Hepatocyte (in vitro differentiated cells): ENCODE measurements at places on chromosomes 7 and 10. TPM values are rescaled to one million over a fixed set of nuclear protein-coding genes. Genes with fewer than 3 reads are reported as not detected.
A peak's percentile ranks its signal among the peaks of the same experiment; 100 is the strongest.

Gene SLC18A3
- 1.1 and 1.4 TPM in 2 replicates for total RNA-seq

Gene ZNF804B
- total RNA-seq = 0.08 TPM in 1 of 2 replicates, not detected in the other

Gene TSPAN12
- 26.0 and 33.8 TPM in 2 replicates for total RNA-seq

Gene CTTNBP2
- 10.9 and 14.5 TPM in 2 replicates for total RNA-seq

Gene HOXA5
- total RNA-seq = 0.08 and 0.70 TPM in 2 replicates

Gene NME8
- not detected in 2 replicates for total RNA-seq

Gene CTNNA3
- 20.9 and 25.9 TPM in 2 replicates for total RNA-seq

Gene SH2D4B
- total RNA-seq = not detected in 2 replicates

Gene CALN1
- 0.12 and 0.23 TPM in 2 replicates for total RNA-seq

Gene PRSS2
- total RNA-seq = 94.7 and 144 TPM in 2 replicates

Gene TMEM176A
- total RNA-seq = 202 and 224 TPM in 2 replicates

Gene SCART1
- 0.16 and 1.00 TPM in 2 replicates for total RNA-seq

Gene ZNF862
- 7.9 and 9.2 TPM in 2 replicates for total RNA-seq

Gene DPYSL4
- 2.8 and 4.1 TPM in 2 replicates for total RNA-seq

Gene ANKRD22
- 2.1 and 4.2 TPM in 2 replicates for total RNA-seq

Gene EPHB4
- 57.9 and 61.1 TPM in 2 replicates for total RNA-seq

Gene ITIH2
- total RNA-seq = 181 and 194 TPM in 2 replicates

Gene SPDYE2B
- not detected in 2 replicates for total RNA-seq

Gene LEP
- not detected in 2 replicates for total RNA-seq

Gene AMZ1
- not detected in 2 replicates for total RNA-seq

Gene AP5Z1
- 30.5 and 33.9 TPM in 2 replicates for total RNA-seq

Gene FZD1
- 8.1 and 9.9 TPM in 2 replicates for total RNA-seq

Gene LMBR1
- total RNA-seq = 51.8 and 53.1 TPM in 2 replicates

GRCh38 chr10:80186364-80187012 is 18.8 kb downstream of the ANXA11 start:
- no peak for DNase-seq

DNA sequence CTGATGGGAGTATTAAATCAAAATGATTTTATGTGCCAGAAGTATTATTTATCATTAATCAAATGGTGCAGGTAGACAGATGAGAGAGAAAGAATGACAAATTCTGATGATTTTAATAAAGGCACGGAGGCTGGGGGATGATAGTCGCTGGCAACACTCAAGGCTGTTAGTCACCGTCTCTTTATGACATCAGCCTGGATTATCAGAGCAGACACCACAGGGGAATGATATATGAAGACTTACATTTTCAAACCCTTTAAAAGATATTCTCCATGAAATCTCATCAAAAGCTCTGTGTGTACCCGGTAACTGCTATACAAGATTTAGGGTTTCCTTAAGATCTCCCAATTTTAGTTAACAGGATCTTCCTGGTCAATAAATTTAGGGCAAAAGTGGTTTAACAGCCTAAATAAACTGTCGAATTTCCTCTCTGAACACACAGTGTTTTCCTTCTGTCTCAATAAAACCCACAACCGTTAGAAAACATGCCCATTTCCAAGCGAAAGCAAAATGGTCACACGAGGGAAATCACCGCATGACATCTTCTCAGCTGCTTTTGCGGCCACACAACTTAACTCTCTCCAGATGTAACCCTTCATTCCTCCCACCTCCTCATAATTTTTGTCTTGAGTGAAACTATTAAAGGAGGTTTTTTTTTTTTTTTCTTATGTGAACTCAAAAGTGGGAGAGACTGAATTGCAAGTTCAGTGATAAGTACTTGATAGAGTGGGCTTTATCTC is 133.2 kb upstream of the FAM171A1 start:
- no peak for DNase-seq

- no peak for DNase-seq
These were observed 164.9 kb downstream of the DGKI start for GRCh38 chr7:137681657-137682562.

GRCh38 chr7:50164559-50165170 is 71.6 kb upstream of the ZPBP start:
- DNase-seq = no peak

GRCh38 chr10:120039826-120040225 is 147.3 kb downstream of the SEC23IP start:
- DNase-seq = no peak

GRCh38 chr10:96138102-96138501 is 8.0 kb downstream of the ZNF518A start:
- DNase-seq = no peak

- no peak for DNase-seq
These were observed 81.0 kb upstream of the INSIG1 start for GRCh38 chr7:155216475-155217272.

GRCh38 chr10:2541176-2541575 is 526.2 kb upstream of the PFKP start:
- no peak for DNase-seq

- DNase-seq = no peak
These were observed 71.8 kb downstream of the CDH23 start for GRCh38 chr10:71468363-71469094.

GRCh38 chr10:124222988-124223710 is 129.8 kb upstream of the CHST15 start:
- no peak for DNase-seq

DNA sequence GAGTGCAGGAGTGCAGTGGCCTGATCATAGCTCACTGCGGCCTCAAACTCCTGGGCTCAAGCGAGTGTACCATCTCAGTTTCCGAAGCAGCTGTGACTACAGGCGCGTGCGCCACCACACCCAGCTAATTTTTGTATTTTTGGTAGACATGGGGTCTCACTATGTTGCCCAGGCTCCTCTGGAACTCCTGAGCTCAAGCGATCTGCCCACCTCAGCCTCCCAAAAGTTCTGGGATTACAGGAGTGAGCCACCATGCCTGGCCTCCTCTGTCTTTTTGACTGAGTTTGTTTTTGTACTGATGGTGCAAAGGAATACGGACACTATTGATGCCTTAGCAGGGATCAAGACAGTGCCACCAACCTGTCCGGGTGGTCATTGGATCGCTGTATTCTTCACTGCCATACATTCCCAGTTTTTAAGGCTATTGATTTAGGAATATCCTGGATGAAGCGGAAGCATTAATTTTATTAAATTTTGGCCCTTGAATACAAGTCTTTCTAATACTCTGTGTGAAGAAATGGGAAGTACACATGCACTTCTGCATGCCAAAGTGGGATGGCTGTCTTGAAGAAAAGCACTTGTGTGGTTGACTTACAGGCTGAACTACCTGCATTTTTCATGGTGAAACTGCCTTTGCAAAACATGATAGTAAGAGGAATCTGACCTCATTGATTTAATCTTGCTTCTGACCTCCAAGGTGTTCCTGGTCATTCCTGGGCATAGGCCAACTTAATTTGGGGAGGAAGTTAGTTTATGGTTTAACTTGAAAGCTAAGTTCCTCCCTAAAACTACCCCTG is 2.1 kb upstream of the CUL2 start:
- DNase-seq = no peak

DNA sequence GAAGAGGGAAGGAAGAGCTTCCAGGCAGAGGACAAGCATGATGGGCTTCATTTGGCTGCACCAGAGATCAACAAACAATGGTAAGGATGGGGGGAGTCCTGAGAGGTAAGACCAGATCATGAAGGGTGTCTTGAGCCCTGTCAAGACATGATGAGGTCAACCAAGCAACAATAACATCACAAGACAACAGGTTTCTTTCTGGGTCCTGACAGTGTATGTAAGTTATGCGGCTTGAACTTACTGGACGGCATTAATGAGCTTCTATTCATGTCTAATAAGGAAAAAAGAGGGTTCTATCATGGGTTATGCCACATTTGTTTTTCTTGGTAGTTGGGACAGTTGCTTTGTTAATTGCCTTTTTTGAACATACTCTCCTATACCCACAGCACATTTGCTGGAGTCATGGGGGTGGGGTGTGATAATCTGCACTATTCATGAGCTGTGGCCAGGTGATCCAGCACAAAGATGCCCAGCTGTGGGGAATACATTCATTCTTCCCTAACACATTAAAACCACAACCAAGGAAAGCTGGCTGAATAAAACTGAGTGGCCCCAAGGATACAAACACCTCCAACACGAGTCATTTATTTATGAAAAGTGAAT is 168.8 kb upstream of the KLF14 start:
- DNase-seq = no peak

- DNase-seq = no peak
These were observed 216.3 kb downstream of the CHRM2 start for GRCh38 chr7:137084607-137085380.

DNA sequence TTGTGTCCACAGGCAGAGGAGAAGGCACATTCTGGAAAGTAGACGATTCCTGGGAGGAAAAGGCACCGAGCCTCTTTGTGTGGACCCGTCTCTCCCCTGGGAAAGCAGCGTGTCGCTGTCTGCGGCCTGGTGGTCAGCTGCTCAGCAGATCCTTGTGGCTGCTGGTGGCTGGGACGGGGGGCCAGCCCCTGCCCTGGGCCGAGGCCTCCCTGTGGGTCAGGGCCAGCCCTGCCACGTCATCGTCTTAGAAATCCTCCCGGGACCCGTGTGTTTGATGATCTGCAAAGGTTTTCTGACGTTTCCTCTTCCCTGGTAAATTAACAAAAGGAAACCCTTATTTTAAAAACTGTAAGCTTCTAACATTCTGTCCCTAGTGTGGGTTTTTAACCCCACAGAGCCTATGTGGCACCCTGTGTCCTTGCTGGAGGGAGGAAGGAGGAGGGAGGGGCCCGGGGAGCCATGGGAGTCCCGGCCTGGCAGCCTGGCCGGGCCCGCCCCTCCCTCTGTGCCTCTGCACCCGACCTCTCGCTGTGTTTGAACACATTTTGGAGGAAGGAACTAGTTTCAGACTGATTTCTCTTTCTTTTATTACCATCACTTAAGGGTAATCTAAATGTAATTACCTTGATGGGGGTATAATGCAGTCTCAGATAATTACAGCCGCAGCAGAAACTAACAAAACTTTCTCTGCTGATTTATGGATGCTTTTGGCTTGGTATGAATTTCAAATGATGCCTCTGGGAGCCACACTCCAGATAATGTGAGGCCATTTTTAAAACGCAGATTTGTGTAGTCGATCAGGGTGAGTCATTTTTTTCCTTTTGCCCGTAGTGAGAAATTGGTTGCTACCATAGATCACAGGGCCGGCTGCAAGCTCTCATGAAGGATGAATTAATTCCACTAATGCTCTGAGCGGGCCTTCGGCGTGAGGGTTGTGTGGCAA is 85.5 kb downstream of the NKX6-2 start:
- no peak for DNase-seq

DNA sequence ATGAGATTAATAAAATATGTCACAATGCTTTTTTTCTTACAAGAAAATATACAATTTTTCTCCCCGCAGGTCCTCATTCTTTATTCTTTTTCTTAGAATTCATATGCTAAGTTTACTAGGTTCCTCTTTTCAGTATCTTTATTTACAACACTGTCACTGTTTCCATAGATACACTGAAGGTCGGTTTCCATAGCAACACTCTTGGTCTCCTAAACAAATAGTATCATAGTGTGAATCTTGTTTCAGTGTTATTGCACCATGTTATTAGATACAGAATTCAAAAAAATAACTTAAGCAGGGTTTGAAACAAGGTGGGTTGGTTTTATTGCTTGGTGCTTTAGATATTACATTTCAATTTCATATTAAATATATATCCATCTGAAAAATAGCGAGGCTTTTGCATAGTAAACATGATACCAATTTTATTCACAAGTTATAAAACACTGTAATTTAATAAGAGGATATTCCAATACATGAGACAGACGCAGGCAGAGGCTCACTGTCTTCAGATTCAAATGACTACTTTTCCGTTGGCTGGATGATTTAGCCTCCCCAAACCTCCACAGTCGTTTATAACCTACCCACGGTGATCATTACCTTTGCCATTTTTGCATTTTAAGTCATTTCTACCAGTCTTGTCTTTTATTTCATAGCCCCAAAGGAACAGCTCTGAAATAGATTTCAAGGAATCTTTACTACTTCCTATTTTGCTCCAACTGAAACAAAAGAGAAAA is 88.9 kb upstream of the KLF6 start:
- peak; percentile 79 for DNase-seq

DNA sequence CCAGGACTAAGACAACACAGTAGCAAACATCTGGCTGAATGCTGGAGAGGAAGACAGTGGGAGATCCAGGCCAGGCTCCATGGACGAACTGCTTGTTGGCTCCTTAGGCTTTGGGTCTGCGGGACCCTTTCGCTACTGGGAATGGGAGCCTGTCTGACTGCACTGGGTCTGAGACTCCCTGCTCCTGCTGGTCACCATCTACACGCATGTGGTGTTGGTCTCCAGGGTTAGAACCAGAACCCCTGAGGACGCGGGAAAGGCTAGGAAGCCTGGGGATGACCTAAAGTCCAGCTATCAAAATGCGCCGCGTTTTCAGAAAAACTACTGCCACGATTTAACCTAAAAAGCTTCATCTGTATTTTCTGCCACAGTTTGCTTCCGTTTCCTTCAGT is 817 bp upstream of the DNAJB6 start:
- DNase-seq = no peak

- no peak for DNase-seq
These were observed 3.0 kb downstream of the ADCK2 start for GRCh38 chr7:140675726-140676125.

GRCh38 chr7:87628780-87629569 is 777 bp downstream of the RUNDC3B start:
- peak; percentile 47 for DNase-seq

DNA sequence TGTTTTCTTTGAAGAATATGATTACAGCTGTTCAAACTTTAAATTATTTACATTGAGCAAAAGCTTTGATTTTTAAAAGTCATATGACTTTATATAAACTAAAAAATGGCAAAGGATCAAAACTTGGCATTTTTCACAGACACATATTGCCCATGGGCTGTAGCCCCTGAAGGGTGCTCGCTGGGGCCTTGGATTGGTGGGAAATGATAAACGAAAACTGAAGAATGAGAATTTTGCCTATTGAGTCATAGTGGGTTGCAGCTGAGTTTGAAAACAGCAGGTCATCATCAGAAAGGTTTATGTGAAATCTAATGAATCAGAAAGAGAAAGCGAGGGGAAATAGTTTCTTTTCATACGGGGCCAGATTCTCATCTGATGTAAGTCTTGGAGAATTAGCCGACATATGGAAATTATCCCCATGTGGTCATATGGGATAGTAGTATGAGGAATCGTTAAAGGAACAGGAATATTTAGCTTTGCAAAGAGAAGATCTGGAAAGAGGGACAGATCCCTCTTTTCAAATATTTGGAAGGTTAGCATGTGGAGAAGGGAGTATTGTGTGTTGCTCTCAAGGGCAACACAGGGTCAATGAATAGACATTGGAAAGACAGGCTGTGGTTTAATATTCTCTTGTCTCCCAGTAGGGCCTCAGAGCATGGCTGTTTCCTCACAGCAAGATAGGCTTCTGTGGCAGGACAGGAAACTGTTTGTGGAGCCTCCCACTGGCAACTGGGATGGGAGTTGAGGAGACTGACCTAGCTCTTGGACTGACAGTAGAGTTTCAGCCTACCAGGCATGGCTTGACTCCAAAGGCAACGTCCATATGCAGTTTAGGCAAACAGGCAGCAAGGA is 119.0 kb downstream of the FZD1 start:
- no peak for DNase-seq

DNA sequence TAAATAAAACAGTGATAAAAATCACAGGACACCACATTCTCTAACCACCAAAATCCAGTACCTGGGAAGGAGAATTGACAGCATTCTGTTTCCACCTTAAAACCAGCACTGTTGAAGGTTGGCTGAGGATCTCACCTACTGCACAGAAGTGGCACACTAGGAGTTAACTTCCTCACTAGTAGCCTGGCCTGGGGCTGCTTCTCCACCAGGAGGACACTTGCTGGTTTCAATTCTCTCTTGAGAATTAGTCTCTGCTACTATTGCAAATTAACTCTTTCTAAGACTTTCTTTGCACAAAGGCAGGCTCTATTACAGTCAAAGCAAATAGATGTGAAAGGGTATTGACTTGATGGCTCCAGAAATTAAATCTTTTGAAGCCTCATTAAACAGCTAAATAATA is 2.3 kb upstream of the CTTNBP2 start:
- DNase-seq = peak; percentile 52

GRCh38 chr7:113094517-113095249 is 8.1 kb upstream of the GPR85 start:
- DNase-seq = no peak
